Adrenal gland (tissue), 19 donors: ENCODE measurements at places on chromosomes 7 and 10. TPM values are rescaled to one million over a fixed set of nuclear protein-coding genes. Genes with fewer than 3 reads are reported as not detected.

DNA sequence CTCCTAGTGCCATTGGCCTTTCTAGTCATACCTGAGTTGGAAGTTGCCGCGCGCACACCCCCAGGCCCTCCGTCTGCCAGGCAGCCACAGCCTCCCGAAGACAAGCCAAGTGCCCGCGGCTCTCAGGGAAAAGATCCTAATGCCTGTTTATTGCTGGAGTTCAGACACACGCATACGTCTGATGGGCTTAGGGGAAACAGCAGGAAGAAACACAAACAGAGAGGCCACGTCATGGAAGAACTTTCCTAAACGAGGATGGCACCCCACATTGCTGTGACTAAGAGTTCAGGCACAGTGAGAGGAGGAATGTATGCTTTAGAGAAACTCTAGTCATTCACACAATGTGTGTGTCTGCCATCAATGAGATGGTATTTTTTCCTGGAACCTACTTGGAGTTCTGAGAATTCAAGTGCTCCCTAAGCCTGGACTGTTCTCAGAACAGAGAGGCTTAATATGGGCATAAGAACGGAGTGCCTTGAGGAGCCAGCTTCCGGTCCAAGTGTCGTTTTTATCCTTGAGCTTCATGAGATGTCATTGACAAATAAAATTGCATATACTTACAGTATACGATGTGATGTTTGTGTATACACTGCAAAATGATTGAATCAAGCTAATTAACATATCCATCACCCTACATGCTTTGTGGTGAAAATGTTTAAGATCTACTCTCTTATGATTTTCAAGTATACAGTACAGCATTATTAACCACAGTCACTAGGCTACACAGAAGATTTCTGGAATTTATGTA, 11.6 kb upstream of the RBP3 start:
- no peak for DNase-seq
- H3K27me3 ChIP-seq: no peaks in the 10 kb centered on the region
- H3K4me3 ChIP-seq: no peak overlapping the region
- H3K36me3 ChIP-seq: no peaks in the 10 kb centered on the region

DNA sequence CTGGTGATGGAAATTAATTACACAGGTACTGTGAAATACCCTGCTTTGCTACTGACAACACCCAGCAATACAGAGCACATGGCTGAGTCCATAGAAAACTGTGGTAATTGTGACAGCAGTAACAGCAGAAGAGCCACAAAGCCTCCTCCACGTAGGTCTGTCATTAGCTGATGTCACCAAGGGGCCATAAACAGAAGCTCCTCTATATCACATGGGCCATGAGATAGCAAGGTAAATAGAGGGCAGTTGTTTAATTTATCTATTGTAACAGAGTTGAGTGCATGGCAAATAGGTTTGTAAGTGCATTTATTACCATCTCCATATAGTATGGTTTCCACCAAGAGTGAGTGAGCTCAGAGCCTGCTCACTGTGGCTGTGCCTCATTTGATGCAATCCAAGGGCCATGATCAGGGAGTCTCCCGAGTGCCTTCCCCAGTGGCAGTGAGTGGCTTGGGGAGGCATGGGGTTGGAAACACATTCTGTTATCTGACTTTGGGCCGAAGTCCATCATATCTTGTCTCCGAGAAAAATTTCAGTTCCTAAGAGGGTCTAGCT, 281.2 kb downstream of the SKAP2 start:
- peaks cover 7% of the 10 kb centered on the region for H3K27me3 ChIP-seq
- no peaks in the 10 kb centered on the region for H3K36me3 ChIP-seq
- H3K4me3 ChIP-seq: no peak overlapping the region

GRCh38 chr10:728603-729002, 39.1 kb upstream of the DIP2C start:
- H3K27me3 ChIP-seq: no peaks in the 10 kb centered on the region
- H3K4me3 ChIP-seq: no peak overlapping the region
- no peaks in the 10 kb centered on the region for H3K4me1 ChIP-seq
- no peaks in the 10 kb centered on the region for H3K36me3 ChIP-seq
- DNase-seq: no peak

DNA sequence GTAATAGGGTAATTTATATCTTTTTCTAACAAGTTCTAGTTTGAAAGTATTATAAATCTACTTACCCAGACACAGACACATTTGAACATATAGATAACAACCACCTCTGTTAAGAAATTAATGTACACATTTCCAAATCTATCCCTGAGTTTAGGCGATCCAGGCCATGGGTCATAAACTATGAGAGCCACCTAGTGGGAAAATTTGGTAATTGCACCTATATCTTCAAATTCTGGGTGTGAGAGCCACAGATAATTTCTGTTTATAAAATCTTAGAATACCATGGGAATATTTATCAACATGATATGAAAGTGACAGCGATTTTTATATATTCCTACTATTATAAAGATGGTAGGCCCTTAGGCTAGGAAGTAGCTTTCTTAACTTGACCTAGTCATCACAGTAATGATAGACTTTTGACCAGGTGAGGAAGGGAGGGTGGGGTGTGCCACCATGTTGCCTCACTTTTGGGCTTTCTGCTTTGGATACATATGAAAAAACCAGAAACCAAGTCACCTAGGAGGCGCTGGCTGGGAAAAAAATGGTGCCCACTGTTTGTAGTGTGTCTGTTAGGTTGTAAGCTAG, 8.0 kb upstream of the EPHA1 start:
- H3K27me3 ChIP-seq: peaks cover 16% of the 10 kb centered on the region
- no peak overlapping the region for H3K4me3 ChIP-seq
- no peaks in the 10 kb centered on the region for H3K4me1 ChIP-seq
- no peak overlapping the region for H3K27ac ChIP-seq

DNA sequence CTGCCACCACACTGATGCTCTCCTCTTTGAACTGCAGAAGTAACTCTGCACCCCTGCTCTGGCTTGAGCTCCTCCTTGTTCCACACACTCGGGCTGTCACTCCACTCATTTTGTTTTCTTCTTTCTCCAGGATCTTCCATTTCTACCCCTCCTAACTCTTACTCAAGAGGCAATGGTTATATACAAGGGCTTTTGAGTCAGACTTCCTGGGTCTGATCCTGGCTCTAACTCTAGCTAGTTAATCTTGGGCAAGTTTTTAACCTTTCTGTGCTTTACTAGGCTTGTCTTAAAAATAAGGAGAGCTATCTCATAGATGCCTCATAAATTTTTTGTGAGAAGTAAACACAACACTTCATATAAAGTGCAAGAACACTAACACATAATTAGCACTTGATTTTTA, 45.3 kb upstream of the GNAI1 start:
- H3K4me3 ChIP-seq: no peak overlapping the region
- H3K4me1 ChIP-seq: no peaks in the 10 kb centered on the region
- no peak for DNase-seq
- no peak overlapping the region for H3K27ac ChIP-seq

Gene BUB3
- total RNA-seq: 86.6 TPM
